ENCODE measurements at places on chromosomes 4 and X. TPM values are rescaled to one million over a fixed set of nuclear protein-coding genes. Genes with fewer than 3 reads are reported as not detected.
A peak's percentile ranks its signal among the peaks of the same experiment; 100 is the strongest.

- DNase-seq = no peak
- H3K4me1 ChIP-seq = no peaks in the 10 kb centered on the region
- no peak overlapping the region for H3K4me3 ChIP-seq
- no peak overlapping the region for H3K27ac ChIP-seq
Measured at GRCh38 chr4:72786401-72786990, 217.5 kb upstream of the ADAMTS3 start.

GRCh38 chrX:103519389-103519788 lies at the start of gene RAB40A:
RAB40A (minus strand) TSS chrX:103519489; CDS start chrX:103500756, 18,733 bp downstream.
- DNase-seq = no peak
- H3K4me1 ChIP-seq = no peaks in the 10 kb centered on the region
- no peaks in the 10 kb centered on the region for H3K36me3 ChIP-seq
- no peak within 1 kb of the TSS for H3K27ac ChIP-seq
- no peaks in the 10 kb centered on the region for H3K27me3 ChIP-seq

DNA sequence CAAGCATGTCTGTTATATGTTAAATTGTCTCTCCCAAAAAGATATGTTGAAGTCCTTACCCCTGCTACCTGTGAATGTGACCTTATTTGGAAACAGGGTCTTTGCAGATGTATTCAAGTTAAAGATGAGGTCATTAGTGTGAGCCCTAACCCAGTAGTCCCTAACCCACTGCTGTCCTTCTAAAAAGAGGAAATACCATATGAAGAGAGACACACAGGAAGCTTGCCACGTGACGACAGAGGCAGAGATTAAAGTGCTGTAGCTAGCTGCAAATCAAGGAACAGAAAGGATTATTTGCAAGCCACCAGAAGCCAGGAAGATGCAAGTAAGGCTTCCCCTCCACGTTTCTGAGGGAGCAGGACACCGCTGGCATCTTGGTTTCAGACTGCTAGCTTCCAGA lies 150.1 kb downstream of the HNRNPD start:
- no peaks in the 10 kb centered on the region for H3K36me3 ChIP-seq
- H3K4me1 ChIP-seq = no peaks in the 10 kb centered on the region
- DNase-seq = peak; percentile 67
- H3K4me3 ChIP-seq = no peak overlapping the region
- no peaks in the 10 kb centered on the region for H3K27me3 ChIP-seq

TMEM185A gene
- 11.4 TPM for total RNA-seq

EVC2 gene
- 13.2 TPM for total RNA-seq

NUP62CL gene
- 0.71 TPM for total RNA-seq

TMPRSS11B gene
- total RNA-seq = not detected
